ENCODE measurements at places on chromosomes 3 and 15.
A peak's percentile ranks its signal among the peaks of the same experiment; 100 is the strongest.

- no peak for DNase-seq
Observed at GRCh38 chr3:173938159-173938558, 540.6 kb downstream of the NLGN1 start.

- no peak for DNase-seq
Observed at GRCh38 chr3:184227481-184227935, 1.9 kb upstream of the VWA5B2 start.

DNA sequence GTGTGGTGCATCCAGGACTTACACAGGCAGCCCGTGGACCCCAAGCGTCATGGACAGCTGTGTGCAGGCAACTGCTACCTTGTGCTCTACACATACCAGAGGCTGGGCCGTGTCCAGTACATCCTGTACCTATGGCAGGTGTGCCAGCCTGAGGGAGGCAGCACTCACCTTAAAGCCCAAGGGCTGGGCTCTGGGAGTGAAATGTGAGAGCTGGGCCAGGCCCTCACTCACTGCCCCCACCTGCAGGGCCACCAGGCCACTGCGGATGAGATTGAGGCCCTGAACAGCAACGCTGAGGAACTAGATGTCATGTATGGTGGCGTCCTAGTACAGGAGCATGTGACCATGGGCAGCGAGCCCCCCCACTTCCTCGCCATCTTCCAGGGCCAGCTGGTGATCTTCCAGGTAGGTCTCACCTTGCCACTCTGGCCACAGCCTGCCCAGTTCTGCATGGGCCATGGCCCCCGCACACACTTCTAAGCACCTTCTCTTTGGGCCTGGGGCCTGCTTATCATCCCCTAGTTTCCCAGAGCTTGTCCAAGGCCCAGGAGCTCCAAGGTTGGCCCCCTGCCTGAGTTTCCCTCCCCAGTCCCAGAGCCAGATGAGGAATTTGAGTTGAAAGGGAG, 11.0 kb downstream of the VILL start:
- DNase-seq: no peak

- no peak for DNase-seq
Observed at GRCh38 chr15:60477916-60478565, 901 bp downstream of the ICE2 start.

DNA sequence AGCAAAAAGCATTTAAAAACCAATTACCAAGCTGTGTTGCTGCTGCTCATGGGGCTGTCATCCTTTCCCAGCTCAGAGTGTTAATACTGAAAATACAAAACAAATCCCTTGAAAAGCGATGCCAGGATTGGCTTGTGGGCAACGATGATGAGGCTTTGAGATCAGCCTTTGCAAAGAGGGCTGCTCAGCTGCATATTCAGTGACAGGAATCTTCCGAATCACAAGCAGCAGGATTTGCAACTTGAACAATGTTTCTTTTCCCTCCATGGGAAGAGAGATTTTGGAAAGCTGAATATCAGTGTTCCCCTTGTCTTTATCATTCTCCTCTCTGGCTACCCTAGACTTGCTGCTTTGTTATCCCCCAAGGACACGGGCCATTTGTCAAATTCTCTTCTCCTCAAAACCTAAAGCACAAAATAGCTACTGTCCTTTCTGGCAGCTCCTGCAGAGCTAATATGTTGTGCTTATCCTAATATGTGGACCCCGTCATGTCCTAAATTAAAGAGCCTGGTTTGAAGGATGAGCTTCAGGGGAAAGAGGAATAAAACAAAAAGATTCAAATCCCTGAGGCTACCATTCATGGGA, 375.8 kb downstream of the GAP43 start:
- DNase-seq: no peak

DNA sequence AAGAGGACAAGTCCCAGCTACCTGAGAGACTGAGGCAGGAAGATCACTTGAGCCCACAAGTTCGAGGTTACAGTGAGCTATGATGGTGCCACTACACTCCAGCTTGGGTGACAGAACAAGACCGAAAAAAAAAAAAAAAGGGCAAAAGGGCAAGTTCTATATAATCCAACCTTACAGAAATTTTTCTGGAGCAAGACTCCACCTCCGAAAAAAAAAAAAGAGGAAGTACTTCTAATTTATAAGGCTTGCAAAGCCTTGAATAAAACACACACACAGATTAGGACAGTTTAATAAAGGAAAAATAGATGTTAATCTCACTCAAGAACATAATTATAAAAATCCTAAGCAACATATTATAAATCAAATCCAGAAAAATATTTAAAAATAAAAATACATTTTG, 14.4 kb upstream of the XYLB start:
- no peak for DNase-seq

DNA sequence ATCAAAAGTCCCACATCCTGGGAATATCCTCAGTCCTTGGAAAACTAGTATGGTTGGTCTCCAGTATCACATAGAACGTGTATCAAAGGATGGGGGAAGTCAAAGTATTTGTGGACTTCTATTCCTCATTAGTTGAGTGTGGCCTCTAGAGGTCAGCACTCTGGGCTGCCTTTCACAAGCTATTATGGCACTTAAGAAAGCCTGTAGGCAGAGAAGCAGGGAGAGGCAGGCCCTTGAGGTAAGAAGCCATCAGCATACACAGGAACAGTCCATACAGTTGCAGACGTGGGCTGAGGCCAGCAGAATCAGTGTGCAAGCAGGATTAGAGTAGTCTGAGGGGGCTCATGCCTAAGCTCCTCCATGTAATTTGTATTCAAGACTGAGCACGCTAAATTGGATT, 341.7 kb downstream of the CLSTN2 start:
- DNase-seq: no peak

GRCh38 chr3:191020730-191021396, 158.4 kb upstream of the GMNC start:
- DNase-seq: no peak

- peak; percentile 59 for DNase-seq
Observed at GRCh38 chr3:100068826-100069225, 45.5 kb downstream of the FILIP1L start.

All from activated CD8-positive, alpha-beta memory T cell treated with anti-CD3 and anti-CD28 coated beads for 1 hour (primary cell).